Activated T-helper 1 cell treated with anti-CD3 and anti-CD28 coated beads, Interleukin-2, amount 50 U/mL, for 16 hours (primary cell): ENCODE measurements at places on chromosomes 16 and 17.

DNA sequence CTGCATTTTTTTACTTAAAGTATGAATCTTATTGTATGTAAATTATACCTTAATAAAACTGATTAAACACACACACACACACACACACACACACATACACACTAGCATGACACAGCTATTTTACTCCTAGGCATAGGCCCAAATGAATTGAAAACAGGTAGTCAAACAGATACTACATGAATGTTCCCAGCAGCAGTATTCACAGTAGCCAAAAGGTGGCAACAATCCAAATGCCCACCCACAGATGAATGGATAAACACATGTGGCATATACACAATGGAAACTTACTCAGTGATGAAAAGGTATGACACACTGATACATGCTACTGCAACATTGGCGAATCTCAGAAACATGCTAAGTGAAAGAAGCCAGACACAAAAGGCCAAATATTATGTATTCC lies 223.5 kb downstream of the CYB561 start:
- DNase-seq: no peak

- no peak for DNase-seq
Observed at GRCh38 chr17:66904760-66905624, 59.5 kb upstream of the CACNG4 start.

- no peak for DNase-seq
Observed at GRCh38 chr16:49003022-49003421, 278.6 kb downstream of the CBLN1 start.

- DNase-seq: no peak
Observed at GRCh38 chr16:74734361-74735161, 33.9 kb upstream of the MLKL start.
